ENCODE measurements at places on chromosomes 3 and 15.

DNA sequence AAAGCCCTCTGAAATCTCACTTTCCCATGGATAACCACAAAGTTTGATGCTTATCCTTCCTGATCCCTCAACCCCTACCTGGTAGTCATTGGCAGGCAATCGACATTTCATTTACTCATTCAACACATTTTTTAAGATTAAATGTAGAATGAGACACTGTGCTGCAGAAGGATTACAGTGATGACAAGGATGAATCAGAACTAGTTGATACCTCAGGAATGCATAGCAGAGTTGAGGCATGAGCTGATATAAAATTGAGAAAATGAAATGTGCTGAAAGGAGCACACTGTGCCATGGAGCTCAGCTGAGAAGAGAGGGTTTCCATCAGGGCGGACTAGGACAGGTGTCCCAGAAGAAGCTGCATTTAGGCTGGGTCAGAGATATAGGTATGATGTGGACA lies 48.9 kb upstream of the ACTL6A start:
- no peak for DNase-seq

- no peak for DNase-seq
Measured at GRCh38 chr3:192570821-192571791, 156.2 kb downstream of the FGF12 start.

DNA sequence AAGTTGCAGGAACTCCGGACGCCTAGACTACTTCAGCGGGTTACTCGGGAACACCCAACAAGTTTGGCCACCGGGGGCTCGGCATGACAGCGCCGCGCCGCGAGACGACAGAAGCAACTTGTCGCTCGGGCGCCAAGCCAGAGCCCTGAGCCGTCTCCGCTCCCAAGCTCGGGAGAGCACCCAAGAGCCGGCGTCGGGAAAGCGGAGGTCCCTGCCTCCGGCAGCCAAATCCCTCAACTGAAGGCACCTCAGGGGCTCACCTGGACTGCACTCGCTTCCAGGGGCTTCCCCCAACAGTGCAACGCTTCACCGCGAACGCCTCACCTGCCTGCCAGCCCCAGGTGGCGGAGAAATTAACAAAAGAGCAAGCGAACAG lies 640 bp downstream of the MB21D2 start:
- peak; percentile 50 for DNase-seq

GRCh38 chr3:126351086-126351770 lies 6.0 kb downstream of the KLF15 start:
- DNase-seq = no peak

- DNase-seq = no peak
Measured at GRCh38 chr15:45604326-45604725, 17.1 kb downstream of the BLOC1S6 start.

DNA sequence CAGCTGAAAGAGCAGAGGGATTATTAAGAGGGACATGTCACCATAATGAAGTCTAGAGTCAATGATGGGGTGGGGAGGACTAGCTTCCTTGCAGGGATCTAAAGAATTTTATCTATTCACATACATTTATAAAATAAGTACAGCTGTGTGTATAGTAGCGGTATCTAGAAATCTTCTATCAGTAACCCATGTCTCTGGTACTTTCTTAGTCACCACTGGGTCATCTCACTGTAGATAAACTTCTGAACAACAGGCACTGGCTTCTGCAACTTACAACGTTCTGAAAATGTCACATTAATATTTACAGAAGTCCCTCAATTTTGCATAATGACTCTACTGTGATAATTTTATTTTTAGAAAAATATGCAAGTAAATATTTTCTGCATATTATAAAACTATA lies 401.7 kb downstream of the TBC1D5 start:
- DNase-seq = no peak

- no peak for DNase-seq
Measured at GRCh38 chr3:56783644-56784447, 17.9 kb downstream of the ARHGEF3 start.
